D341Med (cell line): ENCODE measurements at places on chromosomes 13 and 19.

DNA sequence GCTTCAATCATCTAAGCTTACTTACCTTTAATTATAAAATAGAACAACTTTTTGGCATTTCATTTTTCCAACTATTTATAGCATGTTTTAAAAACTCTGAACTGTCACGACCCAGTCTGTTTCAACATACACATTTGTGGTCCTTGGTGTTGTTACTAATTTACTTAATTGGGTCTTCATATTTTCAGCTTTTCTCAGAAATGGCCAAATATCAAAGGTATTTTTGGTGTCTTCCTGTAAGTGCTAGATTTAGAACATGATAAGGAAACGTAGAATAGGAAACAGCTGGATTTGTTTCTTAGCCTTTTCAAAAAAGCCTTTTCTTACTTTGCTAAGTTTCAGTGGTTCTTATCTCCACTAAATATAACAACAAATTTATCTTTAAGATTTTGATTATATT, 11.4 kb downstream of the LPAR6 start:
- DNase-seq, result no peak

- no peak for DNase-seq
Measured at GRCh38 chr19:56930647-56931535, 90.4 kb upstream of the PEG3 start.

DNA sequence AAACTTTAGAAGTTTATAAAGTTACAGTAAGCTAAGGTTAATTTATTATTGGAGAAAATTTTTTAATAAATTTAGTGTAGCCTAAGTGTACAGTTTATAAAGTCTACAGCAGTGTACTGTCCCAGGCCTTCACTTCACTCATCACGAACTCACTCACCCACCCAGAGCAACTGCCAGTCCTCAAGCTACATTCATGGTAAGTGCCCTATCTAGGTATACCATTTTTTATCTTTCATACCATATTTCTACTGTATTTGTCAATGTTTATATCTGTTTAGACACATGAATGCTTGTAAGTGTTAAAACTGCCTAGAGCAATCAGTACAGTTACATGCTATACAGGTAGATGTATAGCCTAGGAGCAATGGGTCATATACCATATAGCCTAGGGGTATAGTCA, 12.5 kb downstream of the INTS6 start:
- no peak for DNase-seq

DNA sequence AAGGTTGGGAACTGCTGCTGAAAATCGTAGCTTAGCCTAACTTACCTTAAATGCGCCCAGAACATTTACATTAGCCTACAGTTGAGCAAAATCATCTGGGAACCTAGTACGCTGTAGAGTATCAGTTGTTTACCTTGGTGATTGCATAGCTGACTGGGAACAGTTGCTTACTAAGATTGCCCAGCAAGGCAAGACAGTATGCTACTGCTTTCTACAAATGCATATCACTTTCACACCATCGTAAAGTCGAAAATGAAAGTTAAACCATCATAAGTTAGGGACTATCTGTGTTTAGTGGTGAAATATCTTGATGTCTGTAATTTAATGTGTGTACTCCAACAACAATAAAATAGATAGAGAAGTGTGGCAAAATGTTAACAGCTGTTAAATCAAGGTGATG, 1670.6 kb upstream of the PCDH20 start:
- no peak for DNase-seq

DNA sequence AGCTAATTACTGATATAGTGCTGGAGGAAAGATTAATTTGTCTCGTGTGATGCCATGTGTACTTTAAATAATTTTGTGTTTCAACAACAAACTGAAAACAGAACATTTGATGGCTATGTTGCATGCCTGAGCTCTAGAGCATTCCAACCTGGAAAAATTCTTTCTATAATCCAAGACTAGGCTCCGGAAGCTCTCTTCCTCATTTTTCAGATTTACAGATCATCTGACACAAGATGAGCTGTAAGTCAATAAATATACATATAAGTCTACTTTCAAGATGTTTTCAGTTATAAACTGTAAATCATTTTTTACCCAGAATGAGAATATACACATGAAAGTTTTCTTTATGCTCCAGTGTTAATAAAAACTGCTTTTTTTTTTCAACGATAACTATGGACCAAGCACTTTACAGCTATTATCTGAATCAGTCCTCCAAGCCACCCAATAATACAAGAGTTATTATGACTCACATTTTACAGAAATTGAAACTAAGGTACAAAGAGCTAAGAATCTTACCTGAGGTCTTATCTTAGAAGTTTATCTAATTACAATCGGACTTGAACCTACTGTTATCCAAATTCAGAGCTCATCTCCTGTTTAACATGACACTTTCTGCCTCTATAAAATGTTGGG, 6.4 kb upstream of the FOXO1 start:
- no peak for DNase-seq

- no peak for DNase-seq
Measured at GRCh38 chr19:13483215-13483614, 23.1 kb downstream of the CACNA1A start.

GRCh38 chr19:47391510-47392223, 27.7 kb downstream of the MEIS3 start:
- peak; percentile 85 for DNase-seq

DNA sequence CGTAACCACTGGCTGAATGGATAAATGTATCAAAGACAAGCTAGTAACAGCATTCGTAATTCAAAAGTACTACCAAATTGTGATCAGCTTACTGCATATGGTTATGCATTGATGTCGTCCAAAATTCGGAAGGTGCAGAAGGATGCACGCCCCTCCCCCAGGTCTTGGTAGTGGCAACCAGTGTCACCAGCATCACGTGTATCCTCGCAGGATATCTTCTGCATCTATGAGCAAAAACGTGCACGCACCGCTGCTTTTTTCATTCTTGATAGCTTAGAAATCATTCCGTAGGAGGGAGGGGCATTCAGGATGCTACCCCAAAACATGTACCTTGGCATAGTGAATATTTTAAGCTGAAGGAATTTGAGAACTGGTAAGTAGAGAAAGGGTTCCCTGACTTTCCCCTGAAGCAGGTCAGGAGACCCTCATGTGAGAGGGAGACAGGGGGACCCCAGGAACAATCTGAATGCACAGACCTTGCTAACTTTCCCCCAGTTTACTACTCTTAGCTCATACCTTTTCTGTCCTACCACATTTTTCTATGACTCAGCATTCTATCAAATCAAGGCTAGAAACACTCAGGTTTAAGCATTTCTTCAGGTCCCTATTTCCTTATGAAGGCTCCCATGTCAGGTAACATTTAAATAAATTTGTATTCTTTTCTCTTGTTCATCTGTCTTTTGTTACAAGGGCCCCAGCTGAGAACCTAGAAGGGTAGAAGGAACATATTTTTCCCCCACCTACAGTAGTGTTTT, 61.2 kb upstream of the TM9SF2 start:
- no peak for DNase-seq

GRCh38 chr13:21541271-21541670, 62.7 kb downstream of the MICU2 start:
- DNase-seq, result no peak

- no peak for DNase-seq
Measured at GRCh38 chr19:46216612-46217011, 12.9 kb upstream of the IGFL1 start.

- peak; percentile 51 for DNase-seq
Measured at GRCh38 chr19:30870876-30871275, 478.4 kb downstream of the TSHZ3 start.

DNA sequence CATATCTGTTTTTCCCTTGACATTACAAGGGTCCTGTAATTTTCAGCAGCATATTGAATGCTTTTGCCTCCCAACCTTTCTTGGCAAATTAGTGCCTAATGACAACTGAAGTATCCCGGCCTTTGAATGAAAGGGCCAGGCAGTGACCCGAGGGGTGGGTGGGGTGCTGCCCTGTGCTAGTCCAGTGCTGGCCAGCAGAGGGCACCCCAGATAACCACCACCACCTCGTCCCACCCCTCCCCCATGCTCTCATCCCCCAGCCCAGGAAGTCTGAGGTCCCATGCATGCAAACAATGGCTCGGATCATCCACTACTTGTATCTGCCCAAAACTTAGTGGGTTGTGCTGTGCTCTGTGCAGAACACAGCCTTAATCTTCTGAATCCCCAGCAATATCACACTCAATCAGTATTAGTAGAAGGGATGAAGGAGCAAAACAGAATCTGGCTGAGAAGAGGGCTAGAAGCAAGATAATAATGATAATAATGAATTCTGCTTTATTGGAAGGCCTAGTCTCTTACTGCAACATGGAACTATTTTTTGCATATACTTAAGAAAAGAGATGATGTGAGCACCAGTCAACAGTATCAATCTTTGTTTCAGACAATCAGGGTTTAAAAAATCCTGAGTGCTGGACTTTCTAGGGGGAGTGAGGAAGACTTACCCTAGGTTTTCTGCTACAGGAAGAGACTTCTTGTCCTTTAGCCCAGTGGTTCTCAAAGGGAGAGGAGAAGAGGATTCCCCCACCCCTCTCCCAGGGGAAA, 3.8 kb downstream of the ATP12A start:
- peak; percentile 84 for DNase-seq

GRCh38 chr13:20074966-20075365, 85.9 kb downstream of the GJA3 start:
- DNase-seq, result no peak
